ENCODE measurements at places on chromosomes 6 and 20. TPM values are rescaled to one million over a fixed set of nuclear protein-coding genes. Genes with fewer than 3 reads are reported as not detected.

PBOV1 gene
- not detected for total RNA-seq

TRIM10 gene
- not detected for total RNA-seq

GRCh38 chr20:1964659-1965405 lies 29.0 kb downstream of the PDYN start:
- no peak for DNase-seq

GRCh38 chr20:21286775-21287174 lies 16.4 kb upstream of the XRN2 start:
- DNase-seq, result no peak

DNA sequence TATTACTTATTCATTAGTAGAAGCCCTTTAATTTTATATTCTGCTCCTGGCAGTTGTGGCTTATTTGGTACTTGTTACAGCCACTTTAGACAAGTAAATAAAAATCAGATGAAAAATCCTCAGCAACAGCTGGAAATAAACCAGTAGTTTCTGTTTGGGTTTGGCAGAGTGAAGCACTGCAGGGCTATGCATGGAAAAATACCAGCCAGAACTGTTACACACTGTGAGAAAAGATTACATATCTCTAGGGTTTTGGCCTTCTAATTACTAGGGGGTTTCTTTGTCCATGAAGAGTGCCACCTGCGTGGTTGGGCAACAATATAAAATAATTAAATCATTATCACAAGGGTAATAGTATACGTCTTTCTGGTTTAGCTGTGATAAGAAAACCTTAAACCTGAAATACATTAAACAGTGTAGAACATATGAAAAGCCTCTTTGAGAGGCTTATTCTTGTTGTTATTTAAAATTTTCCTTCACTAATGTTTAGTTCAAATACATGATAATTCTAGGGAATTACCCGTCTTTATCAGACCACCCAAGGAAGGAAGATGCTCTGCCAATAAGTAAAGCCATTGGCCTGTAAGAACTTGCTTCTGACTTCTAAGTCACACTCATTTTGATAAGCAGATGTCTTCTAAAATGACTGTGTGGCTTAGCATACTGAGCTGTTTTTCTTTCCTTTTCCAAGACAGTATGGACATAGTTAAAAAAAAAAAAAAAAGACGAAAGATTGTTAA lies 320.0 kb upstream of the FLRT3 start:
- DNase-seq, result no peak

DNA sequence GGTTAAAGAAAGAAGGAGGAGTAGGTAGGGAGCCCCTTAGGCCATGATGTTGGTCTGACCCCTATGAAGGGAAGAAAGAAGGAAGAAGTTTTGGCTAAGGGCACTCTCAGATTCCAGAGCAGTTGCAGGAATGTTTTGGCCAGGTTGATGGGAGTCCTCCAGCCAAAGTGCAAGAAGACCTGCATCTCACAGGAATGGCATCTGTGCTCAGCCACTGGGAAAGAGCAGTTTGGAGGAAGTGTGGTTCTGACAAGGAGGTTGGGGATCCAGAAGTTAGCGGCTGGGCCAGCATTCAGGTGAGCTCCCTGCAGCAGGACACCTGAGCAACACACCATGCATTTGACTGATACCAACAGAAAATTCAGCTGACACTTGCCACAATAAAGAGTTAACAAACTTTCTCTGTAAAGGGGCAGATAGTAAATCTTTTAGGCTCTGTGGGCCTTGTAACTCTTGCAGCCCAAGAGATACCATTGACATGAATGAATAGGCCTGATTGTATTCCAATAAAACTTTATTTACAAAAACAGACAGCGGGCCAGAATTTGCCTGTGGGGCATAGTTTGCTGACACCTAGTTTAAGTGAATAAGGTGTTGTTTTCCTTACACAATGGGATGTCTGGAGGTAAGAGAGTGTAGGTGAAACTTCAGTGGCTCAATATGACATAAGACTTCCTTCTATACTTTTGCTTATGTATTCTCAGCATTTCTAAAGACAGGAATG lies 71.0 kb downstream of the EDN1 start:
- no peak for DNase-seq

DNA sequence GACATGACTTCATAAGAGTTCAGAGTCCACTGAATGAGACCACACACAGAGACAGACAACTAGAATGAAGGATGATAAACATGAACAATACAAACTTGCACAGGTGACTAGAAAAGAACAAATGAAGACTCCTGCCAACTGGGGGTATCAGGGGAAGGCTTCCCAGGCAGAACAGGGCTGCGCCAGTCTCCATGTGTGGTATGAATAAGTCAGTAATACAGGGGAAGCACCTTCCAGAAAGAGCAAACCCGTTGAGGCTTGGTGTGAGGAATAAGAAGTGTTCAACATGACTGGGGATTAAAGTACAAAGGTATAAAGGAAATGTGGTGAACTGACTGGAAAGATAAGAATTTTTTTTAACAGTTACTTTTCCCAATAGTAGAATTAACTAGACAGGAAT lies 3.7 kb upstream of the SLC17A2 start:
- DNase-seq, result no peak

- no peak for DNase-seq
Measured at GRCh38 chr6:149935668-149936067, 6.1 kb upstream of the ULBP2 start.
